CD4-positive, CD25-positive, alpha-beta regulatory T cell (primary cell): ENCODE measurements at places on chromosomes 16 and 17. TPM values are rescaled to one million over a fixed set of nuclear protein-coding genes. Genes with fewer than 3 reads are reported as not detected.

DNA sequence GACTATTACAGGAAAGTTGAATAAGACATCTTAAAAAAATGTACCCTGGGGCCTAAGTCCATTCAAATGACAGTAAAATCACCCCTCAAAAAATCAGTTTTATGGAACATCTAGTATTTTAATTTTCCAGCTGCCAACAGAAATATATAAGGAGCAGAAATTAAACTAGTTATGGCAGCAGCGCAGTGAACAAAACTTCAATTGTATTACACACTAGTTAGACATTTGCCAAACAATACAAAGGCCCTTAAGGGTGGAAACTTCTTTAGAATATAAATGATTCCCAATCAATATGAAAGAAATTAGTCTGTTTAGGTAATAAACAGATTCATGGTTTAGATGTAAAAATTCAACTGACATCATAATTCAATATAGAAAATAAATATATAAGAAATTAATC is 18.1 kb upstream of the RFFL start:
- H3K36me3 ChIP-seq, result no peaks in the 10 kb centered on the region
- no peak for DNase-seq
- H3K4me1 ChIP-seq, result peaks cover 86% of the 10 kb centered on the region
- no peaks in the 10 kb centered on the region for H3K27me3 ChIP-seq
- peak overlapping the region; percentile 75 for H3K4me3 ChIP-seq

GRCh38 chr17:19365833-19366636 is 3.5 kb upstream of the B9D1 start:
- H3K36me3 ChIP-seq, result no peaks in the 10 kb centered on the region
- no peak overlapping the region for H3K4me3 ChIP-seq
- no peak for DNase-seq
- H3K4me1 ChIP-seq, result peaks cover 33% of the 10 kb centered on the region

GRCh38 chr16:47320546-47321310 is 140.1 kb downstream of the ITFG1 start:
- H3K4me1 ChIP-seq, result no peaks in the 10 kb centered on the region
- no peaks in the 10 kb centered on the region for H3K27me3 ChIP-seq
- H3K4me3 ChIP-seq, result no peak overlapping the region
- H3K27ac ChIP-seq, result no peak overlapping the region
- DNase-seq, result no peak

GRCh38 chr16:83138976-83139690 is 512.4 kb downstream of the CDH13 start:
- no peaks in the 10 kb centered on the region for H3K27me3 ChIP-seq
- DNase-seq, result no peak
- no peaks in the 10 kb centered on the region for H3K4me1 ChIP-seq
- no peak overlapping the region for H3K4me3 ChIP-seq
- no peaks in the 10 kb centered on the region for H3K36me3 ChIP-seq

GRCh38 chr16:77014441-77014840 is 176.5 kb upstream of the MON1B start:
- no peaks in the 10 kb centered on the region for H3K4me1 ChIP-seq
- no peaks in the 10 kb centered on the region for H3K27me3 ChIP-seq
- DNase-seq, result no peak
- H3K36me3 ChIP-seq, result no peaks in the 10 kb centered on the region
- no peak overlapping the region for H3K27ac ChIP-seq

Gene HOXB9
- 0.25 TPM for total RNA-seq

Gene SLC35G3
- not detected for total RNA-seq

Gene CIITA
- total RNA-seq, result 35.0 TPM

Gene CD79B
- 31.4 TPM for total RNA-seq
